NCI-H2227 treated with DMSO at 0.1 percent for 48 hours (cell line): ENCODE measurements at places on chromosomes 2 and 18.

DNA sequence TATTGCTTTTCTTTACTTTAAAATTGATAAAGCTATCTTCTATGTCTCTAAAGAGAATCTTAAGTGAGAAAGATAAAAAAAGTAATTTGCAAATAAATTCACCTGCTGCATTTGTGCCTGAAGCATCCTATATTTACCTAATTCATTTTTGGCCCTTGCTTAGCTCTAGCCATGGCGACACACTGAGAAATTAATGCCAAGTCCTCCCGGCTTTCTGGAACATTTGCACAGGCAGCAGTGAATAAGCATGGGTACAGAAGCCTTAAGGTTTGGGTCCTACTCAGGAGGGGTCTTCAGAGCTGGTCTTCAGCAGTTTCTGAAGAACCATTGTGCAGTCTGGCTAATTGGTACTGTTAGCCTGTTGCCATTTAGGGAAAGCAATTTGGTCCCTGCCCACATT lies 73.9 kb upstream of the ZEB2 start:
- no peak for DNase-seq

DNA sequence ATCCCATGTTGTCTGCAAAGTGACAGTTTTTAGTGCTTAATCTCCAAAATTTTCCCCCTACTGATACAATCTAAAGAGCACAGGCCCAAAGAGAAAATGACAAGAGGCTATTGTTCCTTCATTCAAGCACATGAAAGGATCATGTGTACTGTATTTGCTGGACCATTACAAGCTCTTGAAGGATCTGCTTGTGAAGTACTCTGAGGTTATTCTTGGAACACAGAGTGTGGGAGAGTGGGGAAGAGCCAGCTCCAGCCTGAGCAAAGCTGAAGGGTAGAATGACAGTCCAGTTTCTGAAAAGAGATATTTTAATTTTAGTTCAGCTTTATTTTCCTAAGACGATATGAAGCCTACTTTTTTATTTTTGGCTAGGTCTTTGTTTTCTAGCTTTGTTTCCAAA lies 112.2 kb downstream of the GALNT3 start:
- peak; percentile 63 for DNase-seq

DNA sequence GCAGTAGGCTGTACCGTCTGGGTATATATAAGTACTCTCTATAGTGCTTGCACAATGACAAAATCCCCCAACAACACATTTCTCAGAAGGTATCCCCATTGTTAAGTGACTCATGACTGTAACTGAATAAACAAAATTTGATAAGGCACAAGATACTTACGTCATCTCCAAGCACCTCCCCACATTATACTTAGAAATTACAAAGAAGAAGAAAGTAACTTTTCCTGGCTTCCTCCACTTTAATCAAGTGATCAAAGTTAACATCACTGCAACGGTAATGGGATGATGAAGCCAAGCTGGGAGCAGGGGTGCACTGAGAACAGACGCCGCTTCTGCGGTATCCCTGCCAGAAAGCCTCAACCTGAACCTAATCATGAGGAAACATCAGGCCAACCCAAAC lies 9.7 kb downstream of the TNS1 start:
- no peak for DNase-seq

- DNase-seq: no peak
These were observed 123.9 kb downstream of the RGPD3 start for GRCh38 chr2:106344302-106344701.

DNA sequence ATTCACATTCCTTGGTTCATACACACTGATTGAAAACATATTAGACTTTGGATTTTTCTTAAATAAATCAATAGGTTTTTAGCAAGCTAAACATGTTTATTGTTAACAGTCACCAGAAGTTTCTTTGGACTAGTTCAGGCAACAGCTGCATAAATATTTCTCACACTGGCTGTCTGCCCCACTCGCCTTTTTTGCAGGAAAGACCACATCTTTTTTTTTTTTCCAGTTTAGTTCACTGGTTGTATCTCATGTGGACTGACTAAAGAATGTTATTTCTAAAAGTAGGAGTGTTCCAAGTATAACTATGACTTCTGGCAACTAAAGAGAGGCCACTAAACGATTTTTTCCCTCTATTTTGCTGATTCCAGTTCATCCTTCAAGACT lies 31.1 kb downstream of the SLC40A1 start:
- no peak for DNase-seq

DNA sequence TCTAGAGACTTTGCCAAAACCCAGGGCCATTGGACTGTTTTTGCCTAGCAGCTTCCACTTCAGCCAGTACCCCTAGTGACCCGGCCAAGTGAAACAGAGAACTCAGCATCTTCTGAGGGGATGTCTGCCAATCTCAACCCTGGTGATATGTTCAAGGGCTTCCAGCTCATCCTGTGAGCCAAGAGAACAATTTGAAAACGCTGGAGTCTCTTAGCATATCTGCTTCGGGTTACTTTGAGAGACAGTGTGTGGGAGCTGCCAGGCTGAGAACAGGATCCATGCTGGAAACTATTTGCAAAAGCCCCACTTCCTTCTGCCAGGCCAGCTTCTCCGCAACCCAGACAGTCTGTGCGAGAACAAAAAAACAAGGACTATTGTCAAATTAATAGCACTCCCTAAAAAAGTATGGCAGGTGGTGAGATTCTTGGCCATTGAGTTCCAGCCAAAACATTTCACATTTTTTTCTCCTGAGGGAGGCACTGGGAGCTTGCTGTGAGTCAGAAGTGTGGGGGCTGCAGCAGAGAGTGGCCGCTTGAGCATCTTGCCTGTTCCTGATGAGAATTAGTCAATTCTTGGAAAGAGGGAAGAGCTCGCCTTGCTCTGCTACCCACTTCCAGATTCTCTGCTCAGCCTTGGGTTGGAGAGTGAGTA lies 395.6 kb upstream of the TRIB2 start:
- DNase-seq: no peak

- DNase-seq: no peak
These were observed 505.5 kb downstream of the GALR1 start for GRCh38 chr18:77755187-77755586.

GRCh38 chr2:147061269-147061668 lies 783.6 kb upstream of the ACVR2A start:
- no peak for DNase-seq

DNA sequence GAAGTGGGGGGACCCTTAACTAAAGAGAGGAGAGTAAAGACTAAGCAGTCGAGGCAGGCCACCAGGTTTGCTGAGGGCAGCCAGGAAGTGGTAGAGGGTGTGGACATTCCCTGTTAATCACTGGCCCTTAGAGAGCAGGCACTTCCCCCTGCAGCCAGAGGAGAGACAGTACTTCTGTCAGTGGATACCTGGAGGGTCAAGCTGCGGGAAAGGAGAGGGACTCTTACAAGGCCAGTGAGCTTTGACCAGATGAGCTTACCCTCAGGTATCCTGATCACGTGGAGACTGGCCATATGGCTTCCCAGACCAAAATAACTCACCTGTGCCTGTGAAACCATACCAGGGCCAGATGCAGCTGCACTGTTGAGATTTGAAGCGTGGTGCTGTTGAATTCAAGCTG lies 28.6 kb downstream of the ITGA6 start:
- no peak for DNase-seq

GRCh38 chr2:159285929-159286708 lies at the start of gene WDSUB1:
Gene WDSUB1, minus strand, starts transcription at chr2:159286703. Its CDS starts 3,634 bp downstream, at chr2:159283069.
- DNase-seq: peak; percentile 71

GRCh38 chr18:34928088-34928753 lies 113.0 kb upstream of the MAPRE2 start:
- no peak for DNase-seq

DNA sequence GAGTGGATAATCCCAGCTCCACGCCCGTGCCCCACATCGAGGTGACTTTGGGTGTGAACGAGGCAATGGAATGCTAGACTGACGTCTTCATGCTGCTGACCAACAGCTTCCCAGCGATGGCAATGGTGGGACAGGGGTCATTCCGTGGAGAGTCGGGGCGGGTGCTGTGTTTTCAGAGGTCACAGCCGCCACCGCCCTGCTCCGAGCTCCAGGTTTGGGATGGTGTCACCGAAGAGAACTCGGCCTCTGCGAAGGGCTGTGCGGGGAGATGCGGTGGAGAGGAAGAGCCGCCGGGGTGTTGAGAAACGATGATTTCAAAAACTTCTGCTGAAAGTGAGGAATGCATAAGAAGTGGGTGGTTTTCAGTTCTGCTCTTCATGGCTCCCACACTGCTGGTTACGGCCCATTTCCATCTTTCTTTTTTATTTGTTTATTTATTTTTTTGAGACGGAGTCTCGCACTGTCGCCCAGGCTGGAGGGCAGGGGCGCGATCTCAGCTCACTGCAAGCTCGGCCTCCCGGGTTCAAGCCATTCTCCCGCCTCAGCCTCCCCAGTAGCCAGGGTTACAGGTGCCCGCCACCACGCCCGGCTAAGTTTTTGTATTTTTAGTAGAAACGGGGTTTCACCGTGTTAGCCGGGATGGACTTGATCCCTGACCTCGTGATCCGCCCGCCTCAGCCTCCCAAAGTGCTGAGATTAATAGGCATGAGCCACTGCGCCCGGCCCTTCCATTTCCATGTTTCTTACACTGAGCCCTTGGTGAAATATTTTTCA lies 142.6 kb downstream of the RTP5 start:
- DNase-seq: no peak

GRCh38 chr2:227772197-227772661 lies 26.5 kb downstream of the SCYGR8 start:
- DNase-seq: no peak

- peak; percentile 71 for DNase-seq
These were observed 74.7 kb downstream of the HNRNPLL start for GRCh38 chr2:38528008-38528442.

DNA sequence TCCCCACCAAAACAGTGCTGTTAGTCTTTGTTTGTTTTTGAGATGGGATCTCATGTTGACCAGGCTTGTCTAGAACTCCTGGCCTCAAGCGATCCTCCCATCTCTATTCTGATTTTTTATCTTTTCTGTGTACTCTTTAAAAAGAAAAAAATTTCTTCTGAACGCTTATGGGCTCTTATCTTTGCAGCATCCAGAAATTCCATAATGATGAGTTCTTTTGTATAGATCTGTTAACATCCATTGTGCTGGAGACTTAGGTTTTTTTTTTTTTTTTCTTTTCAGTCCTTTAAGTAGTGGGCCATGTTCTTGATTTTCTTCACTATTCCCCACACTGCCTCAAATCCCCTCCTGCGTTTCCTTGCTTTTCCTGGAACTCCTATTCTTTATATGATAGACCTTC lies 31.0 kb downstream of the RBBP8 start:
- DNase-seq: no peak

GRCh38 chr2:201430839-201431238 lies 20.4 kb downstream of the TRAK2 start:
- DNase-seq: no peak

DNA sequence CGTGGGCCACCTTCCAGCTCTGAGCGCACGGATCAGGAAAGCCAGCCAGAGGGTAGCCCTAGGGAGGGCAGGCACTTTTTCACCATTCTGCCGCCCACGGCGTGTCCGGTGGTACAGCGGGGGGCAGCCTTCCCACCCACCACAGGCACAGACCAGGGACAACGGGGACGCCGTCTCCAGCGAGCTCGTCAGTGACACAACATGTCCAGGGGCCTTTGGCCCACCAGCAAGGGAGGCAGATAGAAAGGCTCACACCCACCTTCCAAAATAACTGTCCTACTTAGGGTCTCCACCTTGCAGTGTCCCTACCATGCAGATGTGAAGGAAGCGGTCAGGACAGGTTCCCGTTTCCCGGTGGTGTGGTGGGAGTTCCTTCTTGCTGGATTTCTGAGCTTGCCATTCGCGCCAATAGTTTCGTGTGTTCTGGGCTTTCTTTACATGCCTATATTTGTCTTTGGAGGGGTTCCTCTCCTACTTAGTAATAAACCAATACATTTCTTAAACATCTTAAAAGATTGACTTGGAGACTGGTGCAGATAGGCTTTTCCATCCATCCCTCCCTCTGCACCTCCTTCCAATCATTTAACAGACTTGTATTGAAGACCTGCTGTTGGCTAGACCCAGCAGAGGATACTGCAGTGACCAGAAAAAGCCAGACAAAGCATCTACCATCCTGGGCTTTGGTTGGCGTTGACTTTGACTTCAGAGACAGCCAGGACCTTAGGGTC lies 872 bp downstream of the ASB1 start:
- peak; percentile 11 for DNase-seq

DNA sequence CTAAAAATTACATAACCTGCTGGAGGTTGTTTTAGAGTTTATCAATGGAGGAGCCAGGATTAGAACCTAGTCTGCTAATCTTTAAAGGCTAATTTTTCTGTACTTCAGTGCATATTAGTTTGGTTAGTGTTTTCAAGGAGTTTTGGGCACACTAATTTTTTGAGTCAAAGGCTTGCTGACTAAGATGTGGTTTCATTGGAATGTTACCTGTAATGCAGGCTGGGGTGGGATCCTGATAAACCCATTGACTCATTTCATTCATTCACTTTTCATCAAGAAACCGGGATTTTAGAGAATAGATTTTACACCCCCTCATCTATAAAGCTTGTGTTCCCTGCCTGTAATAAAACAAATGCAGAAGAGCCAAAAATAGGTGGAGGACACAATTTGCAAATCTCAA lies 91.9 kb upstream of the IL1R2 start:
- DNase-seq: no peak

DNA sequence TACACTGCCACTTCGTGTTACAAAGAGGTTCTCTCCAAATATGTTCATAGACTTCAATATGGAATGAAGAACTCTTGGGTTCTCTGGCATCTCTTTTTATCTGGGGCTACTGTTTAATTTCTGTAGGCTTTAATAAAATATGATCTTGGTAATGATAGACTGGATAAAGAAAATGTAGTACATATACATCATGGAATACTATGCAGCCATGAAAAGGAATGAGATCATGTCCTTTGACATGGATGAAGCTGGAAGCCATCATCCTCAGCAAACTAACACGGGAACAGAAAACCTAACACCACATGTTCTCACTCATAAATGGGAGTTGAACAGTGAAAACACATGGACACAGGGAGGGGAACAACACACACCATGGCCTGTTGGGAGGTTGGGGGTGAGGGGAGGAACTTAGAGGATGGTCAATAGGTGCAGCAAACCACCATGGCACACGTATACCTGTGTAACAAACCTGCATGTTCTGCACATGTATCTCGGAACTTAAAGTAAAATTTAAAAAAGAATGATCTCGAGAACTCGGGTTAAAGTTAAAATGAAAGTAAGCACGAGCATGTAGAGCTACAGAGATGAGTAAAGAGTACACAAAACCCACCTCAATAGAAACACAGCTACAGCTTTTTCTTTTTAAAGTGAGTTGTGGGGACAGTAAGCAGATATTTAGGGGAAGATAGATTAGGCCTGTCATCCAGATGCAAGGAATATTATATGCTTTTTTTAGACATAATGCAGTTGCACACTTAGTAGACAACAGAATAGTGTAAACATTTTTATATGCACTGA lies 102.3 kb downstream of the SGPP2 start:
- no peak for DNase-seq

DNA sequence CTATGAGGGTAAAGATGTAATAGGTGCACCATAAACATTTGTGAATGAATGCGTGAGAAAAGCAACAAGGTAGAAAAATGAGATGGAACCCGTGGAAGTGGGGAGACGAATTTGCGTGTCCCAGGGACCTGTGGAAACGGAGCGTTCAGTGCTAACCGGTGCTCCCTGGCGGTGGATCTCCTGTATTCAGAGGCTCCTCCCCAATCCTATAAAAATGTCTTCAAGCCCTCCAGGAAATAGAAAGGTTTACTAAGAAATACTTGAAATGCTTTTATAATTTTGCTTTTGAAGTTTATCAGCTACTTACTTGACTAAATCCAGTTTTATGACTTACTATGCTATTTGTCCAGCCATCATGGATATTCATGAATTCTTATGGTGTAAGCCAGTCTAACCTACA lies 62.8 kb upstream of the RBM44 start:
- no peak for DNase-seq

- DNase-seq: no peak
These were observed 26.3 kb downstream of the SP3 start for GRCh38 chr2:173938700-173939384.
